ENCODE measurements at places on chromosomes 11 and 22.

DNA sequence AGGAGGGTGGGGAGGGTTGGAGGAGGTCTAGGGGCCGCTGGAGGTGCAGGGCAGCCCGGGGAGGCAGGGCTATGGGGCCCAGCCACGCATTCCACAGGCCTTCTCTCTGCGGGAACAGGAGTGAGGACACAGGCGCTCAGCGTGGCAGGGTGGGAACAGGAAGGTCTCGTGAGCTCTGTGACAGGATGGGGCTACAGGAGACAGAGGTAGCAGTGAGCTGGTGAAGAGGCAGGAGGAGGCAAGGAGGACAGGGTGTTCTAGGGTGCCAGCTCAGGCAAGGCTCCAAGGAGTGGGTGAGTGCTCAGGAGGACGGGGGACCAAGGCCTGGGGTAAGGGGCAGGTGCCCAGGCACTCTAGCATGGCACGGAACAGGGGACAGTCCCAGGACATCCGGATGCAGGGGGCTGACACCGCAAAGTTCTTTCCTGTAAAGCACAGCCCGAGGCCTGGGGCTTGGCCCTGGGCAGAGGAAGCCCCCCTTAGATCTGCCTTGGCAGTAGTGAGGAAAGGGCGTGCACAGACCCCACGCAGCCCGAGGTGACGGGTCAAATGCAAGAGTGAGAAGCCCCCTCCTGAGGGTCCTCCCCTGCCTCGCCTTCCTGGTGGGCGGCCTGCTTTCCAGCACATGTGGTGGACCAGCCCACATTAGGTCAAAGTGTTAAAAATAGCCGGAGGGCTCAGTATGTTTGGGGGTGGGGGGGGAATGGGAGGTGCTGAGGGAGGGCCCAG lies 4.7 kb upstream of the NEAT1 start:
- H3K36me3 ChIP-seq = no peaks in the 10 kb centered on the region
- H3K4me3 ChIP-seq = peak overlapping the region; percentile 79
- H3K27me3 ChIP-seq = no peaks in the 10 kb centered on the region
- peaks cover 69% of the 10 kb centered on the region for H3K4me1 ChIP-seq
- H3K27ac ChIP-seq = peak overlapping the region; percentile 99

- no peak overlapping the region for H3K27ac ChIP-seq
- H3K36me3 ChIP-seq = no peaks in the 10 kb centered on the region
- H3K4me3 ChIP-seq = no peak overlapping the region
- H3K27me3 ChIP-seq = no peaks in the 10 kb centered on the region
Observed at GRCh38 chr11:116637766-116638165, 135.0 kb downstream of the BUD13 start.

DNA sequence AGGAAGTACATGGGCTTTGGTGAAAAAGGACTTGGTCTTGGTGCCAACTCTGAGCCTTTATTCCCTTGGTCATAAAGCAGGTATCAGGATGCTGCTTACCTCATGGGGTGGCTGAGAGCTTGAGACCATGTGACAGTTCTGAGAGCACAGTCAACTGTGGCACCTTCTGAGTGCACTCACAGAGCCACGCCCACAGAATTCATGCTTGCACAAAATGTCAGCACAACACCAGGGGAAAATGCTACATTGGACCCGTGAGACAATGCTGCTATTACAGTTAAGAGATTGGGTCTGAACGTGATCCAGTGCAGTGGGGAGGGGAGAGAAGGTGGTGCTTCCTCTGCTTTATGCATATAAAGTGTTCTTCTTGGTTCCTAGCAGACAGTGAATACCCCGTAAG lies 79.5 kb upstream of the SPON1 start:
- no peaks in the 10 kb centered on the region for H3K36me3 ChIP-seq
- no peak for DNase-seq
- no peaks in the 10 kb centered on the region for H3K4me1 ChIP-seq

DNA sequence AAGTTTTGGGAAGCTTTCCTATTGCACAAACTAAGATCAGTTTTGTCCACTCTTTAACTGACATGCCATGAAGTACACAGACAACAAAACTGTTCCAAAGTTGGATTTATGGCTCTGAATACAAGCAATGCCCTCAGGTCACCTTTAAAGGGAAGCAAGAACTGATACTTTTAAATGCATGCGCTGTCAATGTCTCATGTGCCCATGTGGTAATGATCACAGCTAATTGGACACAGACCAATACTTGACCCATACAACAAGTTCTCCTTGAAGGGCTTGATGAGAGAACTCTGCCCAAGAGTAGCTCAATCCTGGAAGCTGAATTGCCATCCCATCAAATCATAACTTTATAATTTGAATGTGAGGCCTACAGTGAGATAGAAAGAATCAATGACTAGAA lies 624.9 kb downstream of the ETS1 start:
- H3K27me3 ChIP-seq = no peaks in the 10 kb centered on the region
- H3K4me1 ChIP-seq = no peaks in the 10 kb centered on the region
- no peak overlapping the region for H3K4me3 ChIP-seq

DNA sequence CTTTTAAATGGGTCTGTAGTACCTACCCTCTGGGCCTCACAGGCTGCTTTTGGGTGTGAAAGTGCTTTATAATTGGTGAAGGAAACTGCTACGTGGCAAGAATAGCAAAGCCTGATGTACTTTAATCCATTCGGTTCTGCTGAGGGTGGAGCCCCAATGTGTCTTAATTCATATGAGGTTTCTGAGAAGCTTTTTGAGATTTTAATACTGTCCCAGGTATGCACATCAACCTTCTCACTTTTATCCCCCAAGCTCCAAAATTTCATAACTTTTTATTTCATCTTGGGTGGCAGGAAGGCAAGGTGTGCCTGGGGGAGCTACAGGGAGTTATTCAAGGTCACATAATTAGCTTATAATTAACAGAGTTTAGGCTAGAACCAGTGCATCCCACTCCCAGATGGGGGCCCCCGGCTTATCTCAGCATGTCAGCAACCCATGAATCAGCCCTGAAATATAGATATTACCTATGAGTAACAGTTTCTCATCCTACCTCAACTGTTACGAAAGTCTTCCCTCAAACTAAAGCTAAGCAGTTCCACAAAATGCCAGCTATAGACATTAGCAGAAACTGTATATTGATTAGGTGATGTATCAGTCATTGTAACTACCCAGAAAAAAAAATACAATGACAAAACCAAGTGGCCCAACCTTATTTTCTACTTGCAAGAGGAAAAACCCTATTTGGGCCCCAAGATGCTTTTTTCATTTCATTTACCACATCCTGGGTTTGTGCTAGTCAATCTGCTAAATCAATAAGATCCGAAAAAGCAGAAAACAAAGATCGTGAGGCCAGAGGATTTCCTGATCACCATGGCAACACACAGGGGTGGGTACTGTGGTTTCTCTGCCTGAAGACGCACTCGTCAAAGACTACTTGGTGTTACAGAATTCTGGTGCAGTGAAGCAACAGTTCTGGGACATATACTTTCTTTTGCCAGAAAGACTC lies 26.7 kb downstream of the CD44 start:
- peak overlapping the region; percentile 73 for H3K27ac ChIP-seq
- DNase-seq = no peak
- H3K4me3 ChIP-seq = no peak overlapping the region
- no peaks in the 10 kb centered on the region for H3K36me3 ChIP-seq

DNA sequence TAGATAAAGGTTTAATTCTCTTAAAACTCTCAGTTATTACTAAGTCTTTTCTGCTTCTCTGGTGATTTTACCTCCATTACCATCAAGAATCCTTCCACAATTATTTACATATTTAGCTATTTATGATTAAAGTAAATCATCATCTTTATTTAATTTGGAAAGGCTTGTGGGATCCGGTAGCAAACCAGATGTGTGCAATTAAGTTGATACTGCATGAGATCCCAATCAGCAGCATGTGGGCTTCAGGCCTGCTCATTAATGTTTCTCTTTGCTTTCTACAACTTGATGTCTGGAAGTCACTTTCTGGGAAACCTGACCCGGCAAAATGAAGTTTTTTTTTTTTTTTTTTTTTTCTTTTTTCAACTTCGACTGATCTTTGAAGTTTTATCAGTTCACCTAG lies 558.4 kb upstream of the ANO5 start:
- H3K27ac ChIP-seq = no peak overlapping the region
- DNase-seq = no peak
- no peak overlapping the region for H3K4me3 ChIP-seq

DNA sequence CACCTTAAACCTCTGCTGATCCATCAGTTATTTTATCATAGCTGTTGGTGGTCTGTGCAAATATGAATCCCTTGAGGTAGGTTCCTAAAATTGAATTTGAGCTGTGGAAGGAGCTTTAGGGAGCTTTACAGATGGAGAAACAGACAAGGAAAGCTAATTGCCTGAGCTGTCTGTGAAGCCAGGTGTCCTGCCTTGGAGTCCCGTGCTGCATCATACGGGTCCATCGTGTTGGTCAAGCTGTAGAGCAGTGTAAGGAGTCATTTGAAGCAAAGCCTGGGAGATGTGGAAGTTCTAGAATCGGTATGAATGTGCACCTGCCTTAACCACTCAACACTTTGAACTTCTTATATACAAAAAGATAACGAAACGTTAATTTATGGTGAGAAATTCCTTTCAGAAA lies 1.0 kb downstream of the POLA2 start:
- H3K27me3 ChIP-seq = no peaks in the 10 kb centered on the region
- H3K27ac ChIP-seq = peak overlapping the region; percentile 87
- no peaks in the 10 kb centered on the region for H3K4me1 ChIP-seq
- H3K36me3 ChIP-seq = no peaks in the 10 kb centered on the region

- H3K27me3 ChIP-seq = no peaks in the 10 kb centered on the region
- H3K4me1 ChIP-seq = peaks cover 11% of the 10 kb centered on the region
- H3K36me3 ChIP-seq = peaks cover 14% of the 10 kb centered on the region
- DNase-seq = no peak
- H3K27ac ChIP-seq = no peak overlapping the region
- H3K4me3 ChIP-seq = no peak overlapping the region
Observed at GRCh38 chr11:108196901-108197300, 25.5 kb downstream of the NPAT start.

DNA sequence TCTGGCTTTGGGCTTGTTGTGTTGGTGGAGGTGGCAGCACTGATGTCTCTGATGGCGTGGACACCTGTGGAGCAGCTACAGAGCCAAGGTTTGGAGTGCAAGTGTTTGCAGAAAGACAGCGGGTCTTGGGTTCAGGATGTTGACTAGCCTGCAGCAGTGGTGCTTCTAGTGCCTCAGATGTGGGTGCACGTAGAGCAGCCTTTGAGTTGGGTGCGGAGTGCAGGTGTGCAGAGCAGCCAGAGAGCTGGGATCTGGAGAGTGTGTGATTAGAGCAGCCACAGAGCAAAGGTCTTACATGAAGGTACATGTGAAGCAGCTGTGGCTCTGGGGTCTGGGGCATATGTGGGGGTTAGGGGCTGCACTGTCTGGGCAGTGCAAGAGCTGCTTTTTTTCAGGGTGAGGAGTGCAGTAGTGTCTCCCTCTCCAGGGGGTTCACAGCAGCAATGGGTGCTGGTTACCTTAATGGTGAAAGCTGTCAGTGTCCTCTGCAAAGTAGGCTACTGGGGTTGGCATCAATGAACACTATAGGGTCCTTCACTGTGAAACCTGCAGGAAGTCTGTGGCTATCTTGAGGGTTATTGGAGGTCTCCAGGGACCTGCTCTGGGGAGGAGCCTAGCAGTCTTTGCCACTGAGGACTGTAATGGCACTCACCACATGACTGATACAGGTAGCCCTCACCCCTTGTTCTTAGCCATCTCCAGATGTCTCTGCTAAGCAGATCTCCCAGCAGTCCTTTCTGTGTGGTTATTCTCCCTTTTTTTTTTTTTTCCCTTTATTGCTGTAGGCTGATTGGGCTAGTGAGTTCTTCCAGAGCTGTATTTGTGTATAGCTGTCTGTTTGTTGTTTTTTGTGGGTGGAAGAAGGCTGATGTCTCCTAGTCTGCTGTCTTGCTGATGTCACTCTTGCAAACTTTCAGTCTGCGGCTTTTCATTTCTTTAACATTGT lies 14.3 kb downstream of the BIRC2 start:
- no peak overlapping the region for H3K27ac ChIP-seq
- no peaks in the 10 kb centered on the region for H3K4me1 ChIP-seq
- H3K4me3 ChIP-seq = no peak overlapping the region
- H3K36me3 ChIP-seq = peaks cover 53% of the 10 kb centered on the region

GRCh38 chr11:109527496-109527895 lies 105.5 kb downstream of the C11orf87 start:
- DNase-seq = no peak
- no peak overlapping the region for H3K27ac ChIP-seq
- no peak overlapping the region for H3K4me3 ChIP-seq
- H3K27me3 ChIP-seq = no peaks in the 10 kb centered on the region
- no peaks in the 10 kb centered on the region for H3K36me3 ChIP-seq

- no peaks in the 10 kb centered on the region for H3K4me1 ChIP-seq
- no peaks in the 10 kb centered on the region for H3K36me3 ChIP-seq
- H3K27ac ChIP-seq = no peak overlapping the region
- no peak for DNase-seq
Observed at GRCh38 chr22:19686946-19687345, 27.4 kb upstream of the SEPTIN5 start.

DNA sequence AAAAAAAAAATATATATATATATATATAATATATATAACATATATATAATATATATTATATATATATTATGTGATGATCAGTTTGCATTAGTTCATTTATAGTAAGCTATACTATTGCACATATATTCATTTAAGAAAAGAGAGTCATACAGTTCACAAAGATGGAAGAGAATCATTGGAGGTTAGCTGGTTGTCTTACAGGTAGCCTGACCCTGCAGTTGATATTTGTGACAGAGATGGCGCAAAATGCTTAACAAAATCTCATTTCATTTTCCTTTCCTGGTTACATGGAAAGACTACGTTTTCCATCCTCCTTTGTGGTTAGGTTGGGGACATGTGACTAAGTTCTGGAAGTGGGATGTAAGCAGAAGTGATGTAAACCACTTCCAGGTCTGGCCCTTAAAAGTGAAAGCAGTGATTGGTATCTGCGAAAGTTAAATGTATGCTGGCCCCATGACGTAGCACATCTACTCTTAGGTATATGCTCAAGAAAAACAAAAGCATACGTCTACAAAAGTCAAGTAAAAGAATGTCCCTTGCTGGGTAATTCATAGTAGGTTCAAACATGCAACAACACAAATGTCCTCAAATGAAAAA lies 7.2 kb upstream of the TMEM135 start:
- H3K4me1 ChIP-seq = no peaks in the 10 kb centered on the region
- DNase-seq = no peak
- H3K4me3 ChIP-seq = no peak overlapping the region
- H3K27me3 ChIP-seq = no peaks in the 10 kb centered on the region

- H3K27ac ChIP-seq = peak within 1 kb of the TSS; percentile 96
- peaks cover 7% of the 10 kb centered on the region for H3K36me3 ChIP-seq
- peaks cover 51% of the 10 kb centered on the region for H3K4me1 ChIP-seq
- H3K27me3 ChIP-seq = no peaks in the 10 kb centered on the region
Observed at GRCh38 chr22:27801616-27802345, at the start of gene MN1. Gene MN1 (minus strand): TSS chr22:27801756. CDS start chr22:27800543, 1,213 bp downstream.

DNA sequence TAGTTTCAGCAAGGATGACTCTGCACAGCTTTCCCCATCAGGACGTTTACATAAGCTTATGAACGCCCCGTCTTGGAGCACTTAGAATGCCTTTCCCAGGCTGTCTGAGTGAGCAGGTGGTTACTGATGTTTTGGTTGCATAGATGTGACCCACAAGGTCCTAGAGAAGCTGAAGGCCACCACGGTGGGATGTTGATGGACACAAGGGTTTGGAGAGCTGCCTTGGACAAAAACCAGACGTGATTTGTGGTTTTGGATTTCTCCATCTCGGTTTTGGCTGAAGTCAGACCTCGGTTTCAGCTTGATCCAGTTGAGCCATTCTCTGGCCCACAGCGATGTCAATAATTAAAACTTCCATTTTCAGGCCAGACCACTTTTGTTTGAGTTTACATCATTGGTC lies 151.9 kb downstream of the LDLRAD3 start:
- peaks cover 8% of the 10 kb centered on the region for H3K4me1 ChIP-seq
- no peak for DNase-seq
- H3K4me3 ChIP-seq = no peak overlapping the region
- H3K27ac ChIP-seq = no peak overlapping the region
- no peaks in the 10 kb centered on the region for H3K36me3 ChIP-seq

- no peak overlapping the region for H3K4me3 ChIP-seq
- DNase-seq = no peak
- peaks cover 36% of the 10 kb centered on the region for H3K36me3 ChIP-seq
- H3K27me3 ChIP-seq = no peaks in the 10 kb centered on the region
- peak overlapping the region; percentile 89 for H3K27ac ChIP-seq
Observed at GRCh38 chr22:35316751-35317150, 17.1 kb downstream of the TOM1 start.

All from right atrium auricular region (tissue), 2 donors.